ENCODE measurements at places on chromosomes 5 and 9.

GRCh38 chr5:170623576-170624181 is 119.9 kb downstream of the KCNIP1 start:
- DNase-seq: peak; percentile 65

DNA sequence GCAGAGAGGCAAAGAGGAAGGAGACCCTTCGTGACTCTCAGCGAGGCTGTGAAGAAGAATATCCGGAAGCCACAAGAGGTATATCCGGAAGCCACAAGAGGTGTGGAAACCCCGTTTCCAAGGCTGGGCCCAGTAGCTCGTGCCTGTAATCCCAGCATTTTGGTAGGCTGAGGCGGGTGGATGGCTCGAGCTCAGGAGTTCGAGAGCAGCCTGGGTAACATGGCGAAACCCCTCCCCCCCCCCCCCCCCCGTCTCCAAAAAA is 612 bp upstream of the BBLN start:
- DNase-seq: peak; percentile 79

DNA sequence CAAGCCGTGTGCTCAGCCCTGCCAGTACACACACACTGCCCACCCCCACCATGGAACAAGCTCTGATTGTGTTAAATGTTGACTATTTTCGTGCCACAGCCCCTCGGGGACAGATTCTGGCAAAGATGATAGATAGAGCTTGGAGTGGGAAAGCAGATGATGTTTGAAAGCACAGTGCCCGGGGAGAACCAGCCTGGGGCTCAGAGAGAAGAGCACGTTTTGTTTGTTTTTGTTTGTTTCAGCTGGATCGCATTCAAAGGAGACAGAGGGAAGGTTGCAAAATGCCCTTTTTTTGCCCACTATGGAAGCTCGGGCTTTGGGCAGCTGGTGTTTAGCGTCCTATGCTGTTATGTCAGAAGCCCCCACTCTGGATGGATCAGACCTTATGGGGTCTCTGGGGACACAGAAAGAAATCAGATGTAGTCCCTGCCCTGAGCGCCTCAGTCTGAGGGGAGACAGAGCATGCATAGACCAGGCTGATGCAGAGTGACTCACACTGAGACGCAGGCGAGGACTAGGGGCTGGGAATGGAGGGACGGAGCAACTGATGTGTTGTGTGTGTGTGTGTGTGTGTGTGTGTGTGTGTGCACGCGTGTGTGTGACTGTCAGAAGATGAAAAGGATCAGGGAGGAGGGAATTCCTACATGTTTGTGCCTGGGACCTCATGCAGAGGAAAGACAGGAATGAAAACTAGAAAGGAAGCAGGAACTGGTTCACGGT is 229.7 kb downstream of the MELK start:
- no peak for DNase-seq

GRCh38 chr5:76845890-76846289 is 3.9 kb upstream of the S100Z start:
- no peak for DNase-seq

DNA sequence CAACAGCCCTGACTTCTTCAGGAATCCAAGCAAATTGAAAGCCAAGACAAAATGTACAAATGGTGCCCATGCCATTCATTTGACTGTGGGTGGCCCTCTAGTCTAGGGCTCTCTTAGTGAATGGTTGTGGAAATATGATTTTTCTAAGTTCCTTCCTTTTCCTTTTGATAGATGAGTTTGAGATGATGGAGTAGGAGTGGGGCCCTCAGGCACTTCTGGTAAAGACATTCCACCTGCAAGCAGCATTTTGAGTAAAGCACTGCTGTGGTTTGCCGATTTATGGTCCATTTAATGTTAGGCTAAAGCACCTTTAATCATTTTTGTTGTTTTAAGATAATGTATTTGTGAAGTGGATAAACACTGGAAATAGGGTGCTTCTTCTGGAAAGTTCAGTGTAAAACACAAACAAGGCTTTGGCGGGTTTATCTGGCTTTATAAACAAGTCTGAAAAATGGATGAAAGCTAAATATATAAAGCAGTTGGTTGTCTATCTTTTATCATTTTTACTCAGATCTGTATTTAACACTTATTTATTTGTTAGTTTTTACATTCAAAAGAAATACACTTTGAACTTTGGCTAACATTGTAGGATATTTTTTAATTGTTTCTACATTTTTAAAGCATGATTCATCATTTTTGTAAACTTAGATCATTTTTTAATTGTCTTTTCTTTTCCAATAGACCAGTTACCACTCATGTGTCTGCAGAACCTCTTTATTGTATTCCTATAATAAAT is 213.5 kb downstream of the PJA2 start:
- no peak for DNase-seq

GRCh38 chr5:74209571-74209970 is 431.0 kb downstream of the ENC1 start:
- DNase-seq: no peak

DNA sequence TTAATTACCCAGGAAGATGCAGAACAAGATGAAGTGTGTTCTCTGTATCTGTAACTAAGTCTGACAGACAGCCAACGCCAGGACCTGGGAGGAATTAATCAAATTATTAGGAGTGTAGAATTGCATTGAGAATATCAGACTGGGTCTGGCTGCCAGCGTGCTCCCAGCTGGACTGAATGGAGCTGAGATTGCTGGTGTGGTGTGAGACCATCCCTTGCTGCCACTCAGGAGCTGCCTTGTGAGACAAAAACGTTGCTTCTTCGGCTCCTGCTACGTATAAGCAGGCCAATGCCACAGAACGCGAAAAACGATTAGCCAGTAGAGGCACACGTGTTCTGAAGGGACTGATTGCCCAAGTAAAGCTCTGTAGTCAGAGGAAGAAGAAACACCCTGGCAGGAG is 66.8 kb downstream of the AMBP start:
- DNase-seq: no peak

- DNase-seq: peak; percentile 70
Observed at GRCh38 chr5:78648359-78649210, at the start of gene LHFPL2. TSS of gene LHFPL2 (minus strand) at chr5:78648772. CDS start at chr5:78510213, 138,559 bp downstream.

GRCh38 chr5:31585895-31586270 is 53.0 kb upstream of the PDZD2 start:
- peak; percentile 35 for DNase-seq

GRCh38 chr9:90914868-90915483 is 113.4 kb downstream of the SYK start:
- DNase-seq: peak; percentile 77

DNA sequence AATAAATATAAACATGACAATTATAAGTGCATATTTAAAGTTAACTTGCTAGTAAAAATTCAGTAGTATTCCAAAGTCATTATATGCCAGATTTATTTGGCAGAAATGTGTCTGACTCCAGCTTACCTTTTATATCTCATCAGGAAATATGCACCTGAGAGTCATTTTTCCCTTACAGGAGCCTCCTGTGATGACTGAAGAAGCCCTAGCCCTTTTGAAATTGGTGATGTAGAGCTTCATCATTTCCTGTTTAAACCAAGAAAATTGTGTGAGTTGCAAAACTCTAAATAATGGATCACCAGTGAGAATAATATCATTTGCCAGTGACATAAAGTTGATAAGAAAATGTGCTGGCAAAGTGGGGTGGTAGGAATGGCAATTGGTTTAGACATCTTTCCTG is 42.1 kb upstream of the CTNND2 start:
- no peak for DNase-seq

- peak; percentile 56 for DNase-seq
Observed at GRCh38 chr5:111776913-111777781, 20.2 kb upstream of the NREP start.

DNA sequence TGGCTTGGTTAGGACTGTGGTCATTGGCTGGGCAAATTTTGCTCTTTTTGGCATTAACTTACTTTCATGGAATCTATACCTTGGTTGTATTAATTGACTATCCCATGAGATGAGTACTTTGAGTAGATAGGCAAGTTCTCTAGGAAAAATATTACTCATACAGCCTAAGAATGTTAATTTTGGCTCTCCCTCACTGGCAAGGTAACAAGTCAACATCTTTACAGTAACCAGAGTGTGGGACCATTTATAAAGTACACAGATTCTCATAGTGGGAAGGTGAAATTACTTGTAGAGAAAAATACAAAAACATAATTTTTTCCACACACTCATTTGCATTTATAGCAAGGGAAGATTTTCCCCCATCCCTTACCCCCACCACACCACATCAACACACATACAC is 154.6 kb upstream of the ZNF608 start:
- DNase-seq: no peak

- no peak for DNase-seq
Observed at GRCh38 chr9:13570068-13570974, 290.8 kb upstream of the MPDZ start.

DNA sequence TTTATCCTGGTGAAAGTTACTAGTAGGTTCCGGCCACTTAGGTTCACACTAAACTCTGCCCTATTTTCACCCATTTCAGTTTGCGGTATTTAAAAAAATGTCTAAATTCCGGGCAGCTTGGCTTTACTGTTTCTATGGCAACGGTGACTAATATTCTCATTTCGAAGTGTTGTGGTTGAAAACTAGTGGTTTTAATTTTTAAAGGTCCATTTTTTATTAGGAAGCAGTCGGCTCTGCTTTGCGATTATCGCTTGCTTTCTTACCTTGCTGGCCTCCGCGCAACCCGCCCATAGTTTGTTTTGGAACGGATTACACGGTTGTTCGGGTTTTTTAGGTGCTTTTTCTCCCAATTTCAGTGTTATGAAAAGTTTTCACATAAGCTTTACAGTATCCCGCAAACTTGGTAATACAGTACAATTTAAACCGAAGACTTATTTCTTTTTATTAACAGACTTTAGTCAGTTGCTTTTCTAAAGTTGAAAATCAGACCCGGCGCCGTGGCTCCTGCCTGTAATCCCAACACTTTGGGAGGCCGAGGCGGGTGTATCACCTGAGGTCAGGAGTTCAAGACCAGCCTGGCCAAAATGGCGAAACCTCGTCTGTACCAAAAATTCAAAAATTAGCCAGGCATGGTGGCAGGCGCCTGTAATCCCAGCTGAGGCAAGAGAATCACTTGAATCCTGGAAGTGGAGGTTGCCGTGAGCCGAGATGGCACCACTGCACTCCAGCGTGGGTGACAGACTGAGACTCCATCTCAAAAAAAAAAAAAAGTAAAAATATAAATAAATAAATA is 1.6 kb downstream of the KDM4C start:
- DNase-seq: peak; percentile 93

- no peak for DNase-seq
Observed at GRCh38 chr5:176533894-176534611, 3.1 kb downstream of the RNF44 start.

GRCh38 chr9:131116281-131117120 is 8.9 kb upstream of the NUP214 start:
- no peak for DNase-seq

- no peak for DNase-seq
Observed at GRCh38 chr5:148826739-148827070, 294 bp downstream of the ADRB2 start.

DNA sequence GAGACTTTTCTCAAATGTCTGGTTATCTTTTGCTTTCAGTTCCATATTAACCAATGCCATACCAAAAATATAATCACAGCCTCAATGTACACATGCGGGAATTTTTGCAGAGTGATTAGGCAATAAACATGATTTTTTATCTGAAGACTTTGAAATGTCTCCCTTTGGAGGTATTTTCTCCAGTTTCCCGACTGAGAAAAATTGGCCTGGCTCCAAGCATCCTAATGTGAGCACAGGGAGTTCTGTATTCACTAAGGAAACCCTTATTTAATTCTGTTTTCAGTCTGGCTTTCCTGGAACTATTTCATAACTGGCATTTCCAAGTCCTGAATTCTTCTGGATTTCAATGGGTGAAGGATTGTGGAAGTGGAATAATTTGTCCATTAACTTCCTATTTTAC is 8.5 kb downstream of the HCN1 start:
- no peak for DNase-seq

DNA sequence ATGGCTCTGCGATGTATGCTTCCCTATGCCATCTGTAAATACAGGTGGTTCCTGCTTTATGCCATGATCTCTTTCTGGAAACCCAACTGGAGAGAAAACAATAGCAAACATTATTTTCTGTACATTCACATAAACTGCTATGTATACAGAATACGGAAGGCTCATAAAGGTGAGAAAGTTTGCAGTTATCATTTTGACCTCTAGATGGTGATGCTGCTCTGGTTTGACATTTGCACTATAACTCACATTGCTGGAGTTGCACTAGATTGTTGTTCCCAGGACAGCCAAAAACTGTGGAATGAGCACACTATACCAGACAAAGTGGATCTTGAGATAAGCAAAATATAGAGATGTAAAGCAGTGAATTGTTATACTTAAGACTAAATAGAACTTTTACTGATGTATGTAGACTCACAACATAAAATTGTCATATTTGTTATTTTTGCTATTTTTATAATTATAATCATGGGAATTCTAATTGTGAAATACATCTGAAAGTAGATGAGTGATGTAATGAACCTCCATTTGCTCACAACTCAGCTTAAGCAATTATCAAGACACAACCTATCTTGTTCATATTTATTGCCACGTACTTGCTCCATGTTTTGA is 246.5 kb downstream of the PTPRD start:
- peak; percentile 44 for DNase-seq

DNA sequence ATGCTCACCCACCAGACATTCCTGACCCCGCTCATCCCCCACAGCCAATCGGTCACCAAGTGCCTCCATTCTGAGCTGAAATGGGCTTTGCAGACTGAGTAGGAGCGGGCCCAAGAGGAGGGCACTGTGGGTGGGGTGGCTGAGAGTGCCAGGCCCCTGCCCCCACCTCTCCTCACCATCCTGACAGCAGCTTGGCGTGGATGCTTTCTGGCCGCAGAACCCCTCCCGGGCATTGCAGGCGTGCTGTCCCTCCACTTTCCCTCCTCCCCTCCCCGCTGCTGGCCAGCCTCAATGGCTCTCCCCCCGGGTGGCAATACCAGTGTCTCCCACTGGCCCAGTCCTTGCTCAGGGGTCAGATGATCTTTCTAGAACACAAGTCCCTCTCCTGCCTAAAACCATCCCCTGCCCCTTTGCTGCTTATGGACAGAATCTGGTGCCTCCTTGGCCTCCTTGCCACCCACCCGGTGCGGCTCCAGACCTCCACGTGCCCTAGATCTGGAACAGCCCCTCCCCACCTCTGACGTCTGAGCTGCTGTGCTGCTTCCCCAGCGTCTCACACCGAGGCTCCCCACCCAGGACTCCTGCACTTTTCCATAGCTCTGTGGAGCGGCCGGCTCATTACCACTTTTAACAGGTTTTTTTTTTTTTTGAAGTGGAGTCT is 6.1 kb downstream of the FLT4 start:
- DNase-seq: no peak

GRCh38 chr5:40832345-40832744 is 2.7 kb downstream of the RPL37 start:
- no peak for DNase-seq
